ENCODE measurements at places on chromosomes 5 and 9.

DNA sequence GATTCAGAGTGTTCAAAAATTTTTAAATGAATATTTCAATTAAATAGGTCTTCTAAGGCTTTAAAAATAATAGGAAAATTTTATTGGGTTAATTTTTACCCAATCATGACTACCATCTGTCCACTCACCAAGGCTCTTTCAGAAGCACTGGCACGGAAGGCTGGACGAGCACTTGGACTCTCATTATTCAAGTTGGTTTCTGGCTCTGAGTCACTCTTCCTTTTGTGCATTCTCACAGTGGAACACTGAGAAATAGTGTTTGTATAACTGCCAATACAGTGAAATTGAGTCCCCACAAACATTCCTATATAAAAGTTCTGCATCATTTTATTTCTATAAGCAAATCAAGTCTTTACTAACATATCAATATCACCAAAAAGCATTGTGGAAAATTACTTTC, 1149.0 kb downstream of the EFNA5 start:
- peak; percentile 90 for DNase-seq

GRCh38 chr9:100492952-100493351, 20.0 kb downstream of the TMEFF1 start:
- peak; percentile 48 for DNase-seq

GRCh38 chr5:127187706-127188105, 102.9 kb upstream of the MEGF10 start:
- DNase-seq, result no peak

- DNase-seq, result peak; percentile 89
Measured at GRCh38 chr5:54703133-54703532, 185.6 kb downstream of the SNX18 start.

- no peak for DNase-seq
Measured at GRCh38 chr5:7849681-7850394, 1.1 kb downstream of the CFAP90 start.
